ENCODE measurements at places on chromosomes 5 and 9.

DNA sequence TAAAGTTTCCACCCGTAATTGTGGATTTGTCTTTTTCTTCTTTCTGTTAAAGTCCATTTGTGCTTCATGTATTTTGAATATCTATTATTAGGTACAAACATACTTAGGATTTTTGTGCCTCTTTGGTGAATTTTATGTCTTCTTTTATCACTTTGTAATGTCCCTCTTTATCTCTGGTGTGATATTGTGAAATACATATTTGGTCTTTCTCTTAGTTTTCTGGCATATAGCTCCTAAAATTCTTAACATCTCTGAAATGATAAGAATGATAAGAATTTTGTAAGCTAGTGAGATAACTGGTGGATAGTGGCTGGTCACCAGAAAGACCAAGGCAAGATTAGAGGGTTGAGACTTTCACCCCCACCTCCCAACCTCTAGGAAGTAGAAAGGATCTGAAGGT lies 111.1 kb downstream of the KCTD16 start:
- DNase-seq, result no peak

DNA sequence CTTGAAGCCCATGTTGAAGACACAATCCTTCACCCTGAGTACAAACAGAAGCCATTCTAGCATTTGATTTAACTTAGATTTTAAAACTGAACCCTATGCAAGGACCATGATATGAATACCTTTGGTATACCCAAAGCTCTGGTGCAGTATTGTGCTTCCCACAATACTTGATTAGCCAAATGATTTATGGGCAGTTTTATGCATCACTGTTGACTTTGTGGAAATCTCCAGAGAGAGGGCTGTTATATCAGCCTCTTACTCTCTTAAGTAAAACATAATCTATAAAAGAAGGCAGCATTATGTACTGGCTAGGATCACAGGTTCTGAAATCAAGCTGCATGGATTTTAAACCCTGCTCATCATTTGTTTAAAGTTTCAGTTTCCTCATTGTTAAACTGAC lies 762.8 kb downstream of the EFNA5 start:
- DNase-seq, result no peak

DNA sequence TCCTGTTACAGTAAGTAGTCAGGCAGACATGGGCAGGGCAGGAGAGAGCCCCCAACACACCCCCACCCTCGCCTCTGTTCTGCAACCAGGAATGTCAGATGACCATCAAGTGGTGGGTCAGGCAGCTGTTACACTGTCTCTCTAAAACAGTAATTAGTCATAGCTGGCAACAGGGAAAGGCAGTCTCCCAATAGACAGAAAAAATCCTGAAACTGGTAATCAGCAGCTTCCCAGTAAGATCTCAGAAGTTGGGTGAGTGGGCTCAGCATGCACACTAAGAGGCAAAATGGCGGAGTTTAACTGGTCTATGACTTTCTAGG lies 90.2 kb downstream of the C5orf15 start:
- DNase-seq, result no peak

DNA sequence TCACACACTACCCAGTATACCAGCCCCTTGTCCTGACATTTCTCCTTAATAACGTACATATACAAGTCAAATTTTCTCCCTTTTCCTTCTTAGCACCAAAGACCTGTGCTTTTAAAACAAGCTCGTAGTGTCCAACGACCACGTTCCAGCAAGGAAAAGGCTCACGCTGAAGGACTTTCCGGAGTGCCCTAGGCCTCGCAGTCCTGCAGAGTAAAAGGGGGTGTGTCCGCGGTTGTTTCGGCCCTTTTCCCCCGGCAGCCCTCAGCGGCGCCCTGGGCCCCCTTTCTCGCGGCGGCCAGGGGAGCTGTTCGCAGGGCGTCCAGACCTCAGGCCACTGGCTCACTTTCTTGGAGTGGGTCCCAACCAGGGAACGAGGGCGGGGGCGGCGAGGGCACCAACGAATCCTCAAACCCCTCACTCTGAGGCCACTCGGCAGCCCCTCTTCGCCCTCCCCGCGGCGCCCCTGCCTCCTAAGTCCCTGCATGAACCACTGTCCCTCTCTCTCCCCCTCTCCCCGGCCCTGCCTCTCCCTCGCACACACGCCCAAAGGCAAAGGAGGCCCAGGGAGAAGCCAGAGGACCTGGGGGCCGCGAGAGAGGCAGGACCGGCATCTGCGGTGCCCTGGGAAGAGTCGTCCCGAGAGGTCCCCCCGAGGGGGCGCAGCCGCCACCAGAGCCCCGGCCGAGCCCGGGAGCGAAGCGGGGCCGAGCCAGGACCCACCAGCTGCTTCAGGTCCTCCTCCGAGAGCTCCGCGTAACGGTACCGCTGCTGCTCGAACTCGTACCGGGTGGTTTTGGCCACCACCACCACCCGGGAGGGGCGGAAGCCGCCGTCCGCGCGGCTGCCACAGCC lies 720 bp downstream of the NADK2 start:
- peak; percentile 63 for DNase-seq

DNA sequence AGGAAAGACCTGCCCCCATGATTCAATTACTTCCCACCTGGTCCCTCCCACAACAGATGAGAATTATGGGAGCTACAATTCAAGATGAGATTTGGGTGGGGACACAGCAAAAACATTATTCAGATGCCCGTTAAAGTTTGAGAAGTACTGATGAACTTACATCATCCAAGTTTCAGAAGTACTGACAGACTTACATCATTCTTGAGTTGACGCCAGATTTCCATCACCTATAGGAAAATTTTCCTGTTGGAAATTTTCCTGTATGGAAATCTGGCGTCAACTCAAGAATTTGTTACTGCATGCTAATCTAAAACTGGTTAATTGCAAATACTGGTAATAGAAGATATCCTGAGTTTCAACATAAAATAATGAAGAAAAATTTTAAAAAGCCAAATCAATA lies 975.9 kb downstream of the MAT2B start:
- DNase-seq, result no peak

GRCh38 chr5:81290146-81290545 lies 11.2 kb upstream of the ZCCHC9 start:
- DNase-seq, result no peak

- DNase-seq, result no peak
Observed at GRCh38 chr5:169204788-169205400, 96.0 kb downstream of the SLIT3 start.

DNA sequence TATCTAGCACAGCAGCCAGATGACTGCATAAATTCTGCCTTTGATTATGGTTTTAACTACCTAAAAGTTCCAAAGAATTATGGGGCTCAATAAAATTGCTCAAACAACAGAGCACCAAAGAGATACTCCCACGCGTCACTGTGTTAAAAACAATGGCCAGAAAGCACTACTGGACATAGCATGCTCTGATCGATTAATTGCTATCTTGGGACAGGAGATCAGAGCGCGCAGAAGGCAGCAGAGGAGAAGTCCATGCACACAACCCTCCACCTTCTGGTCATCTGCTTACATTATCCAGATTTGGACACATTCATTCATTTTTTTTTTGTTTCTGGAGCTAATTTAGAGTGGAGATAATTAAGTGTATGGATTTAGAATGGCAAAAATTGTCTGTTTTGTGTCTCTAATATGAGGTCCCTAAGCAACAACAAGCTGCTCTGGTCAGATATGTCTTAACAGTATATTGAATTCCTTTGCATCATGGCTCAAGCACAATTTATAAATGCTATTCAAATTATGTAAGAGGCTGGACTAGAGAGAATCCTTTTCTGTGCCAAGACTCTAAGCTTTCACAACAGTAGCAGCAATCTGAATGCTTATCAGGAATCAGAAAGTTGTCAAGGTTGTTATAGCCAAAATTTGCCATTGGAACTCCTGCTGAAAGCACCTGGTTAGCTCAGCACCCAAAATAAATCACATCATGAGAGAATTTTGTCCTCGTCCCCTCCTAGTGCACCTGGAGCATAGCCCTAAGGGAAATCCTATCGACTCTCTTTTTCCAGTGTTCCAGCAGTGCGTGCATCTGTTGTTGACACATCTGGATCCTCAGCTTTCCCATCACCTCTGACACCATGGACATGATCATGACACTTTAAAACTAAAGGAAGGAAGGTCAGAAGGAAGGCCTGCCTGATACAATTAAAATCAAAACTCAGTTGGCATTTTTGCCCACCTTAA lies 98.6 kb upstream of the HMHB1 start:
- no peak for DNase-seq

DNA sequence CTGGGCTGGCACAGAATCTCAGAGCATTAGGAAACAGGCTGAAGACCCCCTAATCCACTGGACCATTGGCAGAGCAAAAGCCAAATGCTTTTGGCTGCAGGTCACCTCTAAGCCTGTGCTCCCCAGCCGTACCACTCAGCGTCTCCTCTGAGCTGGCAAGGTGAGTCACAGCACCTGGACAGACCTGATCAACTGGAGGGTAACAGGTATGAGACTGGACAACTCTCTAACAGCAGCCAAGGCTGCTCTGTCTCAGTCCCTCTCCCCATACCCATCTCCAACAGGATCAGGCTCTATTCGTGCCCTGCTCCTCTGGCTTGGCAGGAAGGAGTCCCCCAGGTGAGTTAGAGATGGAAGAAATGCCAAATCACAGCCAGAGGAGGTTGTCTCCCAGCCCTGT lies 4.7 kb downstream of the GOLGA2 start:
- DNase-seq, result no peak

- DNase-seq, result no peak
Observed at GRCh38 chr9:104608336-104608735, 2.9 kb upstream of the OR13C2 start.

GRCh38 chr5:93653716-93654115 lies 70.7 kb downstream of the NR2F1 start:
- no peak for DNase-seq

GRCh38 chr9:35232867-35233544 lies 71.2 kb downstream of the UNC13B start:
- DNase-seq, result no peak

DNA sequence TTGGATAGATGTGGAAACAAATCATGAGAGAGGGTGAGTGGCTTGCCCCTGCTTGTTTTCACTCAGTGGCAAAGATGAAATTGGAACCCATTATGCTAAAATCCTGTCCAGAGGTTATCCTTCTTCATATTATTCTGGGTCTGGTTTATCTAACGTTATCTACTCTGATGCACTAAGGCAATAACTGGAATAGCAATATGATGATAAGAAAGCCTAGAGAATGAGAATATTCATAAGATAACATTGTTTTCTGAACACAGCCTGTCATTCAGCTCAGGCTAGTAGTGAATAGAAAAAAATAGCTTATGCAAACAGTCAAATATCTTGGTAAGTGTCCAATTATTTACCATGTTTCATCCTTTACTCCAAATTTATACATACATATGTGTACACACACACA lies 132.0 kb upstream of the C6 start:
- DNase-seq, result no peak

Measured in globus pallidus (tissue), 1 donor.